Neural crest cell (in vitro differentiated cells): ENCODE measurements at places on chromosomes 3 and 15. TPM values are rescaled to one million over a fixed set of nuclear protein-coding genes. Genes with fewer than 3 reads are reported as not detected.

SLC22A14 gene
- not detected in 2 replicates for total RNA-seq

GRCh38 chr3:30628901-30629590, 22.6 kb downstream of the TGFBR2 start:
- DNase-seq = no peak

DNA sequence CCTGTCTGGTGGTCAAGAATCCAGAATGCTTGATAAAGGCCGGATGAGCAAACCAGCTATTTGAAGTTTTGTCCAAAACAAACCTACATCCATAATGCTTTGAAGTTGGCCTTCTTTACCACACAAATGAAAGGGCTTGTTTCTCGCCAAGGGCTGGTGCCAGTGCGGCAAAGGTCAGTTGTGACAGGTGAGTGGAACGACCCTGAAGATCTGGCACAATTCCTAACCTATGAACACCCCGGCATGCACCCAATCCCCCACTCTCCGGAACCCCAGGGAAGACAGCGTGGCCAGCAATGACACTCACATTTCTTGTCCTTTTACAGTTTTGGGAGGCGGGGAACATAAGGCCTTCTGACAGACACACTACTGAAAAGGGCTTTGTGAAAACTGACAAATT, 90.6 kb downstream of the ATP10A start:
- no peak for DNase-seq

- DNase-seq = no peak
These were observed 29.8 kb upstream of the MB21D2 start for GRCh38 chr3:192947421-192947820.

GRCh38 chr3:57007521-57008460, 52.7 kb upstream of the SPATA12 start:
- no peak for DNase-seq

GRCh38 chr15:67883234-67883773, 43.5 kb upstream of the RNU6-1 start:
- no peak for DNase-seq

GRCh38 chr3:123390865-123391600, 57.9 kb downstream of the ADCY5 start:
- DNase-seq = no peak

GRCh38 chr3:177694316-177694715, 497.0 kb upstream of the TBL1XR1 start:
- DNase-seq = no peak

LRRN1 gene
- total RNA-seq = 77.6 and 85.2 TPM in 2 replicates

- no peak for DNase-seq
These were observed 16.9 kb upstream of the TSC22D2 start for GRCh38 chr3:150391161-150391560.

GRCh38 chr15:78317145-78317836, 17.9 kb upstream of the SKIC8 start:
- no peak for DNase-seq

DNA sequence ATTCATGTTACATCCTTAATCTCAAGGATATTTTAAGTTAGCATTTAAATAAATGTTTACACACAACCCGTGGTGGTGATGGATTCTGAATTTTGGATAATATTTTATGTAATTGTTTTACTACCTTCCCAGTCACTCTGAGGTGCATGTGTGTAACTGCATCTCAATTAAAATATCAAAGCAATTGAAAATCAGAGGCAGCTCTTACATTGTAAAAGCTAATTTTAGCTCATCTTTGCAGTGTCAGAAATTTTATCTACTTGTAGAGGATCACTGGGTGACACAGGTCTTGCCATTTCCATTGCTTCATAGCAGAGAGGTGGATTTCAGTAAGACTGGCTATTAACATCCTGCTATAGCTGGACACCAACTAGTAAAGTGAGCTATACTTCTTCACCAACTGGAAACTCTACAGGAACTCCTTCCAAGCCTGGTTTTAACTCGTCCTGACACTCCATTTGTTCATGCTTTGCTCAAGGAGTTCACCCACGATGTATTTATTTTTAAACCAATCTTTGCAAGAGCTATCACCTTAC, 19.6 kb upstream of the MITF start:
- no peak for DNase-seq

POTEB2 gene
- total RNA-seq = not detected in 2 replicates

- no peak for DNase-seq
These were observed 26.0 kb downstream of the IGF1R start for GRCh38 chr15:98674336-98674735.
